T-cell (primary cell): ENCODE measurements at places on chromosomes 5 and 9. TPM values are rescaled to one million over a fixed set of nuclear protein-coding genes. Genes with fewer than 3 reads are reported as not detected.

- DNase-seq, result no peak
Observed at GRCh38 chr5:172715931-172716682, 54.9 kb downstream of the DUSP1 start.

GRCh38 chr5:179241764-179242370 lies 103.4 kb downstream of the ADAMTS2 start:
- no peak for DNase-seq

DNA sequence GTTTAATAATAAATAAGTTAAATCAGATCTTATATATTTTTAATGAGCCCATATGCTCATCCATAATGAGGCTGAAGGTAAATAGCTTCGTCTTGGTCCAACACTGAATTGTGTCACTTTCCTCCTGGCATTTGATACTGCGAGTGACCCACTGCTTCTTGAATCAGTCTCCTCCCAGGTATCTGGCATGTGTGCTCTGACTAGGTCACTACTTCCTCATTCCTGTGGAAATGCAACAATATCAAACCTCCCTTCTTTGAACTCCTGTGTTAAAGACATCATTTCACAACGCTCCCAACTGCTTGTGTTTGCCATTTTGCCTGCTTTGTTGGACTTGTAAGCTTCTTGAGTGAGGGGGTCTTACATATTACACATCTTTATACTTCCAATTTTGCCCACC lies 157.7 kb downstream of the SLC24A2 start:
- DNase-seq, result no peak

OTULIN gene
- 61.2 TPM for total RNA-seq

IL5 gene
- not detected for total RNA-seq
